Chondrocyte (in vitro differentiated cells): ENCODE measurements at places on chromosomes 6 and 20.

- no peak for DNase-seq
- no peak overlapping the region for H3K27ac ChIP-seq
- peaks cover 51% of the 10 kb centered on the region for H3K27me3 ChIP-seq
- no peak overlapping the region for H3K4me3 ChIP-seq
- H3K36me3 ChIP-seq = no peaks in the 10 kb centered on the region
Observed at GRCh38 chr20:46200582-46201570, 82.8 kb downstream of the CD40 start.

DNA sequence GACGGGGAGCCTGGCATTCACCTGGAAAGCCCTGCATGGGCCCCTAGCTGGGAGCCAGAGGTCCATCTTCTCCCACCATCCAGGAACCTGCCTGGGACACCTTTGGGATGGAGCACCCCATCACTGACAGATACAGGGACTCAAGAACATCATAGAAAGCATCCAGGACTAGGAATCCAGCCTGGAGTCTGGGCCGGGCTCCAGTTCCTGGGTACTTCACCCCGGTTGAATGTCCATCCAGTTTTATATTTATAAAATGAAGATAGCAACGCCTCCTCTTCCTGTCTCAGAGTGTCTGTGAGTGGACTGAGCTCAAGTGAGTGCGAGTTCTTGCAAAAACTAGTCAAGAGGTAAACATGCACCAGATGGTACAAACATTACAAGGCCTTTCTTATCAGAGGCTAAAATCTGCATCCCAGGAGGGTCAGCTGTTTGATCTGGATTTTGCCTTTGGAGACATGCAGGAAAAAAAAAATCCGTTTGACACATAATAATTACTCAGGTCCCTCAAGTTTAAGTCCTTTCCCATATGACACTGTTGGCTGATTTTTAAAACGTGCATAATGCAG lies 27.4 kb downstream of the ZC3H12D start:
- peaks cover 17% of the 10 kb centered on the region for H3K4me1 ChIP-seq
- no peak for DNase-seq

GRCh38 chr6:104282581-104282980 lies 577.1 kb downstream of the HACE1 start:
- no peaks in the 10 kb centered on the region for H3K36me3 ChIP-seq
- no peak overlapping the region for H3K27ac ChIP-seq
- peaks cover 14% of the 10 kb centered on the region for H3K27me3 ChIP-seq
- H3K4me3 ChIP-seq = no peak overlapping the region

DNA sequence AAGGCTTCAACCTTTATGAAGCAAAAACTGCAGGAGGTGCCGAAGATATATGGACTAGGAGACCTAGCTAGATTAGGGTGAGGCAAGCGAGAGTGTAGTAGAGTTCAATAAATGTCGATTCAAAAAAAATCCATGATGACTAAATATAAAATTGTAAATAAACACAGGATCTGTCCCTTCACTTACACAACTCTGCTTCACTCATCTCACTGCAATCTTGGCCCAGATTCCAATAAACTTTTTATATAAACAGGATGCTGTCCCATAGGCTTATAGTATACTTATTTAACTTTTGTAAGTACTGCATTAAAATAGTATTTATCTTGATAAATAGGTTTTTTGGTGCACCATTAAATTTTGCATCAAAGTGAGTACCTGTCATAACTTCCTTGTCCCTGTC lies 648.4 kb upstream of the NRSN1 start:
- no peaks in the 10 kb centered on the region for H3K27me3 ChIP-seq
- no peak for DNase-seq
- H3K4me3 ChIP-seq = no peak overlapping the region
- no peak overlapping the region for H3K27ac ChIP-seq
- no peaks in the 10 kb centered on the region for H3K36me3 ChIP-seq
- H3K4me1 ChIP-seq = no peaks in the 10 kb centered on the region

DNA sequence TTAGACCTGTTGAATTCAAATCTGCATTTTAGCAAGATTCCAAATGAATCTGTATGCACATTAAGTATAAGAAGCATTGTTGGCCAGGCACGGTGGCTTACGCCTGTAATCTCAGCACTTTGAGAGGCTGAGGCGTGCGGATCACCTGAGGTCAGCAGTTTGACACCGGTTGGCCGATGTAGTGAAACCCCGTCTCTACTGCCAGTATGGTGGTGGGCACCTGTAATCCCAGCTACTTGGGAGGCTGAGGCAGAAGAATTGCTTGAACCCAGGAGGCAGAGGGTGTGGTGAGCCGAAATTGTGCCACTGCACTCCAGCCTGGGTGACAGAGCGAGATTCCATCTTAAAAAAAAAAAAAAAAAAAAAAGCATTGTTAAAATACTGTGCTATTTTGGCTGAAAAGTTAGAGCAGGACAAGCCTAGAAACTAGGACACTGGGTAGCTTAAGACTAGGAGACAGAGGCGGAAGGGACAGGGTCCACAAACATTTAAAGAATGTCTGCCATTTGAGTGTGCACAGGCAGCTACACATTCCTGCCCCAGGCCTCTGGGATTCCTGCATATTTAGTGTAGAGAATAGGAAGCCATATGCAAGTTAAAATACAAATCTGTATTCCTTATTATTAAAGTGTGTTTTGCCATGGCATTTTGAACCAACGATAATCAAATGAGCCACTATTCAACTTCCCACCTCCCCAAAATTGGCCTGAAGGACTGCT lies 45.1 kb upstream of the EEF1A1 start:
- no peak for DNase-seq
- H3K27ac ChIP-seq = peak overlapping the region; percentile 85
- no peak overlapping the region for H3K4me3 ChIP-seq
- H3K36me3 ChIP-seq = no peaks in the 10 kb centered on the region

DNA sequence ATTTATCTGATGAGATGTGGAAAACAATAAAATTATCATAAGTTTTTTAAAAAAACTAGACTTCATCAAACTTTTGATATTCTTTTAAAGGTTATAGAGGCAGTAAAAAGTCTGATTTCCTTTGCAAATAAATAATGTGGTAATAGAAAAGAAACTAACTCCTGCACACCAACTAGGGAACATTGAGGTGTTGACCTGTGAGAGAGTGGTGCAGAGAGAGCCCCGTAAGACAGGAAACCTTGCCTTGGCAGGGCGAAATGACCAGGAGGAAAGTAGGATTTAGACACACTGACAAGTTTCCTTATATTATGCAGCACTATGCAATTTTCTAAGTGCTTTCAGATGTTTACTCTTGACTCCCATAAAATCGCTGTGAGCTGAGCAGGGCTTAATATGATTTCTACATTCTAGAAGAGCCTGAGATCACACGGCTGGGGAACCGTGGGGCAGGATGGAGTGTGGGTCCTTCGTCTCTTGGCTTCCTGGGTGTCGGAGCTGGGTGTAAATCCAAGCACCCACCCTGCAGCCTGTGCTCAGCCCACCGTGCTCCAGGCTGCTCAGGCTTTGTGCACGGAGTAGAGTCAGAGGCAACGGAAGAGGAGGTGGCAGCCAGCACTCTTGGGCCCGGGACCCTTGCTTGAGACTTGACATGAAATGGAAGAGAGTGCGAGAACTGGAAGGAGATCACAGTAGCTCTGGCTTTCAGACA lies 61.3 kb upstream of the FOXQ1 start:
- no peaks in the 10 kb centered on the region for H3K36me3 ChIP-seq
- no peak for DNase-seq
- no peak overlapping the region for H3K4me3 ChIP-seq

DNA sequence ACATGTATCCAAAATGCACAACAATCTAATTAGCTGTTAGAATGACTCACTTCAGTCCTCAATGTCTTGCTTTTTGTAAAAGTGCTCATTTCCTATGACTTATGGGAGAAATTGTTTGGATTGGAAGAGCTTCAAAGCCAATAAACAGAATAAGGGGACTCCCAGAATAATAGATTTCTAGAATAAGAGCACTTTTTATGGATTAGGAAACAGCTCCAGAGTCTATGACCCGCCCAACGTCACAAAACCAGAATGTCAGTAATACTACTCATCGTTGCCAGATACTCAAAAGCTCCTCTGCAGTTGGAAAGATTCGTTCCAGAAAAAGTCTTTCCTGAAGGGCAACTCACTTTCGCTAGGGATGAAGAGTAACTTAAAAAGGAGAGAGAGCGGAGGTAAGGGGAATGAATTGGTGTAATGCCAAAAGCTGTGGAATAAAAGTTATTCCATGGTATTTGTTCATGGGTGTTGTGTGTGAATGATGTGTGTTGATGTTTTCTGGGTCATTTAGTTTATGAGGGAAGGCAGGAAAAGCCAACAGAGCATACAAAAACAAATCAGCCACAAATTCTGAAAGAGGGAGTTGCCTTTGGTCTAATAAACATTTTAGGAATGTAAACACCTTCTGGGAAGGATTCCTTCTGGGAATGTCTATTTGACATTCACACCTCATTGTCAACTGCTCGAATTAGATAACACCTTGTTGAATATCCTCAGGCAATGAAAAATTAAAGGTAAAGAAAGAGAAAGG lies 64.6 kb downstream of the SYNE1 start:
- H3K27me3 ChIP-seq = peaks cover 11% of the 10 kb centered on the region
- H3K4me3 ChIP-seq = no peak overlapping the region
- no peak for DNase-seq
- H3K36me3 ChIP-seq = no peaks in the 10 kb centered on the region
- H3K4me1 ChIP-seq = no peaks in the 10 kb centered on the region
- no peak overlapping the region for H3K27ac ChIP-seq

DNA sequence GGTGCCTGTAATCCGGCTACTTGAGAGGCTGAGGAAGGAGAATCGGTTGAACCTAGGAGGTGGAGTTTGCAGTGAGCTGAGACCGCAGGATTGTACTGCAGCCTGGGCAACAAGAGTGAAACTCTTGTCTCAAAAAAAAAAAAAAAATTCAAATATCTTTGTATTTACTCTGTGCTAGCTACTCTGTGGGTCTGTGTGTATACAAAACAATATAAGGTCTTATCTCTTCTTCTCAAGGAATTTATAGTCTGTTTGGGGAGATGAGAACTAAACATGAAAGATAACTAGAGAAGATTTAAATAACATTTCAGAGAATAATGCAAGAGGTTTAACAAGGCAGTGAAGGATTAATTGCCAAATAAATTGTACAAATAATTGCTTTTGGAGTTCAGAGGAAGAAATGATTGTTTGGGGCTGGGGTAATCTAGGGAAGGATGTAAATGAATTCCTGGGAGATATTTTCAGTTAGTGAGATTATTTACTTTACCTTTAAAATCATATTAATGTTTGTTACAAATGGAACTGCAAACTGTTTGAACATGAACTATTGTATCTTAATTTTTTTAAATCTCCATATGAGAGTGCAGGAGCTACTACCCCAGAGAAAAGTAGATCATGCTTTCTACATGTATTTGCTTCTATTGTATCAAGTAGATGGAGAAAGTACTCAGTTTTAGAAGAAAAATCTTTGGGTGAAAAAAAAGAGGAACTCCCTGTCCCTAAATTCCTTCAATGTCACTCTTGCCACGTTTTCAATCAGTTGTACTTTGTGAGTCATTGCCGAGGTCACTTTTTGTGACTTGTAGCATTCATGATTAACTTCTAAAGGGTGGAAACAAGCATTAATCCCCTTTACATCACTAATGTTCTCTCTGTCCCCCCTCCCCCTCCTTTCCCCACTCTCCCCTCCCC lies 39.0 kb downstream of the NCOA3 start:
- no peaks in the 10 kb centered on the region for H3K27me3 ChIP-seq
- DNase-seq = no peak
- H3K4me3 ChIP-seq = no peak overlapping the region
- peak overlapping the region; percentile 41 for H3K27ac ChIP-seq
